ENCODE measurements at places on chromosomes 4 and X.

GRCh38 chr4:140633951-140634350, 65.2 kb upstream of the UCP1 start:
- DNase-seq = no peak

DNA sequence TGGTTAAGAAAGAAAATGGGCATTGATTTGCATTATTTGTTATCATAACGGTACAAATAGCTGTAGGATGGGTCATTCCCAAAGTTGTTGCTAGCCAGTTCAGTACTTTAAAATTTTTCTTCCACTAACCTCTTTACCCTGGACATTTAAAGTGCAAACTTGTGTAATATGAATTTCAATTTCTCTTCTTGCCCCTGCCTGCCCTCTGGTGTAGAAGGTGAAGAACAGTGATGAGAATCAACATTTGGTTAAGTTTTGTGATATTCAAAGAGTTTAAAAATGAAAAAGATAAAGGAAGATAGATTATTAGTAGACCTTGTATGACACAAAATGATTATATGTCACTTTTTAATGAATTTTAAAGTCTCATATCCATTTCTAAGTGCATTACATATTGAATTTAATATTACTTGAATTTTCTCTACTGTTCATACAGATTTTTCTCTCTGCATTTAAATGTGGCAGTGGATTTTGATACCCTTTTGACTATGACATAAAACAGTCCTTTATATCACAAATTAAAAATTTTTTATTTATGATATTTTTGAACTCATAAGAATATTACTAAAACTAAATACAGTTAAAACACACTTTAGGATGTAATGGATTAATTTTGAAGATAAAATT, 337.7 kb downstream of the BMPR1B start:
- no peak for DNase-seq

- DNase-seq = no peak
These were observed 138.9 kb downstream of the LARP7 start for GRCh38 chr4:112775801-112776200.

GRCh38 chr4:21960793-21961192, 12.2 kb upstream of the KCNIP4 start:
- no peak for DNase-seq

DNA sequence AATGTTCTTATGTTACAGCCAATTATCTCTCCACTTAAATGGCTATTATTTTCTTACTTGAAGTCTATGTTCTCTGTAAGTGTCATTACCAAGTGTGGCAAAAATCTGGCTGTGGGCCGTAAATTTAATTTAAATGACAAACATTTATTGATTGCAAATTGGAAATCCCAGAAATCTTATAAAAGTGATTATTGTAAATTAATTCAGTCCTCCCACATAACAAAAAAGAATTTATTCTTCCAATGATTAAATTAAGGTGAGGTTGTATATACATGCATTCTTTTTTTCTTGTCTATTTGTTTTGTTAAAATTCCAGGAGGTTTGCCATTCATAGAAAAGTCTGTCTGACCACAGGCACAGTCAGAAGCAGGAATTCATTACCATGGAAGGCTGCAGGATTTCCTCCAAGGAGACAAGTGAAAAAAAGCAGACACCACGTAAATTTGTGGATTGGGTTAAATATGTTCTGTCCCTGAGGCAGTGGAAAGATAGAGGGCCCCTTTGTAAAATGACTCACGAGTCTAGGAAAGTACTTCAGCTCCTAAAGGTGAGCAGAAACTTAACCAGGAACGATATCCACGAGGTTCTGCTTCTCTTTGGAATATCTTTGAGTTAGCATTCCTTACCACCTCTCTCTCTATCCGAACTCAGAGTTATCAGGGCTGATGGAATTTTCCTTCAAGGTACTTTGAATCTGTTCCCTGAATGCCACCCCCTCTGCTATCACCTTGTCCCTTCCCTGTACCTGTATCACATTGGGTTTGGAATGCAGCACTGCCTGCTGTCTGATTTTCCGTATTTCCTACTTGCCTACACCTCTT, 10.7 kb downstream of the PPARGC1A start:
- no peak for DNase-seq

DNA sequence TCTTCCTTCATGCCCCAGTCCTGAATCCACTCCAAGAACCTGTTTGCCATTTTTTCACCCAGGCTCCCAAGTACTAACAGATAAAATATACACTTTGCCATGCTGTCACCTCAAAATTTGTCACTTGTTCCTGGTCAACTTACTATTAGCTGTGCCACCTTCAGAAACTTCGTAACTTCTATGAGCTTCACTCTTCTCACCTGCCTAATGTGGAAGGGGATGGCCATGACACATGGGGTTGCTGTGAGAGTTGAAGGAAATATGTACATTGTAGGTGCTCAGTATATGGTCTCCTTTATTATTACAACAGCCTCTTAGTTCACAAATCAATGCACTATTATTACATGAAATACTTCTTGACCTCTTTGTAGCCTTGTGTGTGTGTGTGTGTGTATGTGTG, 10.4 kb downstream of the TMSB4X start:
- no peak for DNase-seq

GRCh38 chrX:47612418-47612817, 7.2 kb downstream of the SYN1 start:
- DNase-seq = no peak

DNA sequence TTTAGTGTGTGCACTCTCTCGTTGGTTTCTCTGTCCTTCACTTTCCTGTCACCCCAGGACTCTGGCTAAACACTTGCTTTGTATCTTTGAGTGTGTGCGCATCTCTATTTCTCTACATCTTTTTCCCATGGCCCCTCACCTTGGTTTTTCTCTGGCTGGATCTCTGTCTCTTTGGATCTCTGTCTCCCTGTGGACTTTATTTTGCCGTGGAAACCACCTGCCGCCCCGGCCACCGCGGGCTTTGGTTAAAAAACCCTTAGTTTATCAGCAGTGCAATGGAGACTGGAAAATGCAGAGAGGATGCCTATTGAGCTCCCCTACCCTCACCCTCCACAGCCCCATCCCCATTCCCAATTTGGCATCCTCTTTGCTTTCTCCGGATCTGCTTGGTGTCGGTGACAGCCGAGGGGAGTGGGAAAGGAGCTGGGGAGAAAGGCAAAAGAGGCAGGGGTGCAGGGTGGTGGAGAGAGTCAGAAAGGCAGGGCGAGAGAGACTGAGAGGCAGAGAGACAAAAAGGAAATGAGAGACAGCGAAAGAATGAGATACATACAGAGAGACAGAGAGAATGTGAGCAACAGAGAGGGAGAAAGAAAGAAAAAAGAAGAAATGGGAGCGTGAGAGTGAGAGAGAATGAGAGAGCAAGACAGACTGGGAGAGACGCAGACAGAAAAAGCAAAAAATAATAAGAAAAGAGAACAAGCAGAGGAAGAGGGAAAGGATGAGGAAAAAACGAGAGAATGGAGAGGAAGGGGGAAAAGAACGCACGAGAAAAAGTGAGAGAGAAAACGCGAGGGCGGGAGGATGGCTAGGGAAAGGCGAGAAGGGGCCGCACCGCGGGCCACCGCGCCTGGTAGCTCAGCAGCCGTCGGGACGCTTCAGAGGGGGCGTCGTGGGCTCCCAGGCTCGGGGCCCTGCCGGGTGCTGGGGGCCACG, 688 bp downstream of the GPR101 start:
- no peak for DNase-seq

GRCh38 chr4:78659264-78659663, 107.7 kb downstream of the ANXA3 start:
- DNase-seq = peak; percentile 58

GRCh38 chr4:573122-573892, 2.8 kb downstream of the TMEM271 start:
- peak; percentile 59 for DNase-seq

- DNase-seq = no peak
These were observed 30.6 kb downstream of the ANXA5 start for GRCh38 chr4:121666091-121666679.

GRCh38 chr4:37054531-37055077, 189.9 kb upstream of the NWD2 start:
- peak; percentile 36 for DNase-seq

- no peak for DNase-seq
These were observed 556.6 kb upstream of the DIPK2B start for GRCh38 chrX:45757272-45757671.

DNA sequence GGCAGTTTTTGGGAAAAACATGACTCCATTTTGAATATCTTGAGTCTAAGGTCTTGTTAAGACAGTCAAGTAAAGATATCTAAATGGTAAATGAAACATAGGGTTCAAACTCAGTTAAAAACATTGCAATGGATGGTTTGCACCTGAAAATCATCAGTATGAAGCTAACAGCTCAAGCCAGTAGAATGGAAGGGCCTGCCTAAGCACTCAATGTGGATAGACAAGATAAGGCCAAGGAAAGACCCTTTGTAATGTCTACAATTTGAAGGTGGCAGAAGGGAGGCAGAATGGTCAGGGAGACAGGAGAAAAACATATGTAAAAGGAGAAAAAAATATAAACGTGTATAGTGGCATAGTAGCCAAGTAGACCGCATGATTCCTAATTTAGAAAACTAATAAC, 78.2 kb downstream of the REELD1 start:
- no peak for DNase-seq

GRCh38 chr4:128810331-128810870, 901 bp downstream of the JADE1 start:
- DNase-seq = peak; percentile 34

- DNase-seq = no peak
These were observed 43.5 kb downstream of the SRPX2 start for GRCh38 chrX:100687546-100687945.

DNA sequence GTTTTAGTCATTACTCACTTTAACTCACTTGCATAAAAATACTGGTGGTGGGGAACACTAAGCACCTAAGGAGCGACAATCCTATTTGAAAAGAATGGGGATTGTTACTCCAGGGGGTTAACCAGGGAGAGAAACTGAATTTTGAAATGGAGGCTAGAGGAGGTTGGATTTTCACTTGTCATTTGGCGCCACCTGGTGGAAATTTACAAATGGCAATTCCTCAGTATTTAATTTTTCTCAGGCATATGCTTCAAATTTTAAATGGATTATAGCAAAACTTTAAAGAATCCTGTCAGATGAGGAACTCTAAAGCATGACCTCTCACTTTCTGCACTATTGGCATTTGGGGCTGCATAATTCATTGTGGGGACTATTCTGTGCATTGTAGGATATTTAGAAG, 2.7 kb upstream of the GEMIN8 start:
- DNase-seq = peak; percentile 47

GRCh38 chrX:42954880-42955279, 176.9 kb upstream of the PPP1R2C start:
- DNase-seq = no peak

GRCh38 chr4:152677117-152677516, 2.7 kb downstream of the TMEM154 start:
- DNase-seq = no peak

DNA sequence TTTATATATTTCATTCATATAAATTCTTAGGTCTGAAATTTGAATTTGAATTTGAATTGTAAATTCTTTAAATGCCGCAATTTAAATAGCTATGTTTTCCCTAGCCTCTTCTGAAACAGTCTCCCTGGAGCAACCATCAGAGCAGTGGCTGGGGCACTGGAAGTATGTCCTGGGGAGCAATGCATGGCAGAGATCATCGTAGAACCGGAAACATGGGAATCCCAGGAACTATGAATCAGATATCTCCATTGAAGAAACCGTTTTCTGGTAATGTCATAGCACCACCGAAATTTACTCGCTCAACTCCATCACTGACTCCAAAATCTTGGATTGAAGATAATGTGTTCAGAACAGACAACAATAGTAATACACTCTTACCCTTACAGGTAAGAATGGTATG, 4.9 kb downstream of the CPEB2 start:
- no peak for DNase-seq

DNA sequence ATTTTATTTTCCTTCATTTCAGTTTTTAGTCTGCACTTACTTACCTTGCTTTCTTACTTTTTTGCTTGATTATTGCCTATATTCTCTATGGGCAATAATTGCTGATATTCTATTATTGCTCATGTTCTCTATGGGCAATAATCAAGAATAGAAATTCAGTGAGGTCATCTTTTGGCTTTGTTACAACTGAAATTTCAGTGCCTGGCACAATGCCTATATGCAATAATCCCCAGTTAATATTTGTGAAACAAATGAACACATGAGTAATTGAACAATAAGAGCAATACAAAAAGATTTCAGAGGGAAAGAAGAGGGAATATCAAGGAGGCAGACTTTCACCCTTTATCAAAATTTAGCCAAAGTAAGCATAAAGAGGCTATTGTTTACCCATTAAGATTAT, 48.6 kb upstream of the ARSJ start:
- peak; percentile 70 for DNase-seq

DNA sequence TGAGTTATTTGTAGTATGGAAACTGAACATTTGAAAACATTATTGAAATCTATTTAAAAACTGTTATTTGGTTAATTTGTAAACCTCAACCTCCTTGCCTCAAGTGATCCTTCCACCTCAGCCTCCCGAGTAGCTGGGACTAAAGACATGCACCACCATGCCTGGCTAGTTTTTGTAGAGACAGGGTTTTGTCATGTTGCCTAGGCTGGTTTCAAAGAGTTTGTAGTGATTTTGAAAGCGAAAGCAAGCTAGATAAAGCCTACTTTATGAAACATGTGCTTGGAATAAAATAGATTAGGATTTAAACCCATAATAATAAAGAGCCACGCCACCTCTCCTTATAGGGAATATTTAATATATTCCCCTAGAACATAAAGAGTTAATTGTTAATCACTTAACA, 23.5 kb downstream of the ARSJ start:
- no peak for DNase-seq

- no peak for DNase-seq
These were observed 1046.5 kb downstream of the FAT4 start for GRCh38 chr4:126361287-126361686.

DNA sequence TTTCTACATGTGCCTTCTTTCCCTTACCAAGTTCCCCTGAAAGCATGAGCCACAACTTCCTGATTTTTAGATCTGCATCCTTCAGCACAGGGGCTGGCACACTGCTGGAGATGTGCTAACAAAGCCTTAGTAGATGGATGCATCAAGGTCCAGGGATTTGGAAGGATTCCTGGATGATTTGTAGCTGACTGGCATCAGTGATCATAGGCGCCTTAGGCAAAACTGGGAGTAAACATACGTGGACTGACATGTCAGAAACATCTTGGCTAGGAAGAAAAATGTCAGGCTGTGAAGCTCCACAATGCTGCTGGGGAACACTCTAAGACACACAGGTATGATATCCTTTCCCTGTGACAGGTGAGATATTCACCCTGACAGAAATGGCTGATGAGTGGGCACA, 156.4 kb downstream of the AMELX start:
- DNase-seq = no peak

DNA sequence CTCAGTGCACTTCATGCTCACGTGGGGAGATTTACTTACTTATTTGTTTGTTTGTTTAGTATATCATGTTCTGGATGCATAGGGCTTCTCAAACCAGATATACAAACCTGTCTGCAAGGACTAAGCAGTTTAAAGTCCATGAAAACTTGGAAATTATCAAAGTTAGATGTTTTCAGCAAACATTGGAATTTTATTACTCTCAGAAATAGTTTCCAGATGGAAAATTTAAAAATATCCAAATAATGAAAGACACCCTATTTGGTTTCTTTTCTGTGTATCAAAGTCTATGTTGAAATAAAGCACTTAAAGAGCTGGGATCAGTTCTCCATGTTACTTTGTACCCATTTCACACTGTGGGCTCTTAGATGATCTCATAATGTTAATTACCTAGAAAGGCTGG, 312.1 kb downstream of the PPP1R2C start:
- DNase-seq = no peak
